ENCODE measurements at places on chromosomes 7 and 10.

DNA sequence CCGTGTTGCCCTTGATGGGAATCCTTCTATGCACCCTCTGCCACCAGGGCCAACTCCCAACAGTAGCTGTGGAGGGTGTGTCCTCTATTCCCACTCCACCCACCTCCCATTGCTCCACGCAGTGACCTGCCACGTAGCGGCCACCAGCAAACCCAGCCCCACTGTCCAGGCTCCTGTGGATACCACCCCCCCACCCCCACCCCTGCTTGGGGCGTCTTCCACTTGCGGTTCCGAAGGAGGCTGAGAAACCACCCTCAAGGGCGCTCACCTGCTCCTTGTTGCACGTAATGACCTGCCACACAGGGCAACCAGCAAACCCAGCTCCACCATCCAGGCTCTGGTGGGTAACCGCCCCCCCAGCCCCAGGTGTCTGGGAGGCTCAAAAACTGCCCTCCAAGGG is 72.0 kb downstream of the DIP2C start:
- no peak for DNase-seq

- no peak for DNase-seq
Observed at GRCh38 chr7:128091106-128091505, 59.9 kb upstream of the LRRC4 start.

- DNase-seq = peak; percentile 16
Observed at GRCh38 chr10:16950656-16951601, 133.7 kb upstream of the RSU1 start.

- no peak for DNase-seq
Observed at GRCh38 chr7:47366211-47366610, 215.7 kb downstream of the TNS3 start.

GRCh38 chr7:91193141-91193540 is 71.1 kb upstream of the FZD1 start:
- no peak for DNase-seq

GRCh38 chr7:21942955-21943354 is 2.7 kb downstream of the CDCA7L start:
- no peak for DNase-seq

- DNase-seq = no peak
Observed at GRCh38 chr10:84331091-84331490, 2.7 kb downstream of the CCSER2 start.

DNA sequence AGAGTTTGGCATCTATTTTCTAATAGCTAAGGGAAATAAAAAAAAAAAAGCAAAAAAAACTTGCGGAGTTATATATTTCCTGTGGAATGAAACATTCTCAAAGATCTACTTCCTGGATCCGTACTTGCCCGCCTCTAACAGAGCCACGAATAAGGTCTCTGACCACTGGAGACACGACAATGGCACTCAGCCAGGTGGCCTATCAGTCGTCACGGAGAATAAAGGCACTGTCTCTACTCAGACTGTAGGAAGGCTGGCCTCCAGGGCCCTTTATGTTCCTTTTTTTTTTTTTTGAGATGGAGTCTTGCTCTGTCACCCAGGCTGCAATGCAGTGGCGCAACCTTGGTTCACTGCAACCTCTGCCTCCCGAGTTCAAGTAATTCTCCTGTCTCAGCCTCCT is 58.7 kb downstream of the RGS10 start:
- DNase-seq = no peak

DNA sequence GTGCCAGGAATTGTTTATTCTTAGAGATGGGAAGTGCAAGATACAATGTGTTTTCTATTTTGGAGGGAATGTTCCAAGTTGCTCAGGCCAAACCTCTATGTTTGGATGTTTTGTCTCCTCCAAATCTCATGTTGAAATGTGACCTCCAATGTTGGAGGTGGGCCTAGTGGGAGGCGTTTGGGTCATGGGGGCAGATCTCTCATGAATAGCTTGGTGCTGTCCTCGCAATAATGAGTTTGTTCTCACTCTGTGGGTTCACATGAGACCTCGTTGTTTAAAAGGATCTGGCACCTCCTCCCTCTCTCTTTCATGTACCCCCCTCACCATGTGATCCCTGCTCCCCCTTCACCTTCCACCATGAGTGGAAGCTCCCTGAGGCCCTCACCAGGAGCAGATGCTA is 8.3 kb upstream of the GDF10 start:
- DNase-seq = no peak

GRCh38 chr7:12703881-12704280 is 16.4 kb downstream of the ARL4A start:
- DNase-seq = no peak

DNA sequence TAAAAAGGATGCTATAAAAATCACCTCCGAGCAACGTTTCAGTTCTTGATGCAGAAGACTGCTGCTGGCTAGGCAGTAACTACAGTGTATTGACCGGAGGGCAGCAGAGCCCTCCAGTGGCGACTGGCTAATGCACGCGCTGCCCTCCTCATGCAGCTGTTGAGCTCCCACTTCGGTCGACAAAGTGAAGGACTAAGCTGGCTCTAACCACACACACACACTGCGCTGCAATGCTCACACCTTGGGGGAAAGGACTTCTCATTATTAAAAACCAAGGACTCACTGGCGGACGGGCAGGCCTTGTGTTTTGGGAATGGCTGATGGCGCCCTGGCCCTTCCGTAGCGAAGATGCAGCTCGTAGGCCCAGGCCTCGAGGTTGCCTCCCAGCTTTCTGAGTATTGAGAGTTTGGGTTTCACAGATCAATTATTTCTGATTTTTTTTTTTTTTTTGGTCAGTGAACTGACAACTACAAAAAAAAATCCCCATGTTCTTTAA is 120.9 kb upstream of the DIP2C start:
- DNase-seq = no peak

DNA sequence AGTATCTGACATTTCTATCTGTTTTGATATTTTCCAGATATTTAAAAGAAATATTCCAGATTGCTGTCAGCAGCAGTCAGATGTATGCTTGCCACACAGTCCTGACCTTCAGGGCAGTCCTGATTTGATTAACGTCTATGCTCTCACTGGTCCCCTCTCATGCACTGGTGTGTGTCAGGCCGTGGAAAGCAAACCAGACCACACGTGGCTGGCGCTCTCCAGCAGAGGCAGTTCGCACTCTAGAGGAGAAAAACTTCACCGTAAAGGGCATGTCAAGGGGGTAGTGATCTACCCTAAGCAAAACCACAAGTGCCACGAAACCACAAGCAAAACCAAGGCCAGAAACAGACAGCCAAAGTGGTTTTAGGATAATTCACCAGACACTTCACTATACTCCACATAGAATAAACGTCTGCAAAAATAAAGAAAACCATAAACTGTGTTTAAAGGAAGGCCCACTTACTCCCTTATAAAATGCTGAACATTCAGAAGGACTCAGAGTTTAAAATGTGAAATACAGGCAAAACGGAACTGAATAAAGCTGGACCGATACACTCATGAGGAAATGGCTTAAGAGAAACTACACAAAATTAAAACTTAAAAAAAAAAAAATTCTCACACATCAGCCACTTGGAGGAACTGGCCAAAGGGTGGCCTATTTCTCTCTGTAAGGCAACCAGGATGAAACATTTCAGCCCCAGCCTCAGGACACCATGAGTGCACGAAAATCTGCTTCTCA is 26.4 kb downstream of the PARP12 start:
- DNase-seq = peak; percentile 33

- no peak for DNase-seq
Observed at GRCh38 chr7:123242467-123243092, 42.8 kb upstream of the SLC13A1 start.

GRCh38 chr7:21253740-21254687 is 173.9 kb upstream of the SP4 start:
- peak; percentile 53 for DNase-seq

GRCh38 chr7:150778014-150778737 is 22.0 kb downstream of the TMEM176B start:
- no peak for DNase-seq

- DNase-seq = peak; percentile 43
Observed at GRCh38 chr7:107045195-107045960, 873 bp downstream of the PRKAR2B start.

GRCh38 chr7:27147199-27148030 is at the start of gene HOXA6:
TSS of gene HOXA6 (minus strand) at chr7:27147774. CDS start at chr7:27147749, 25 bp downstream.
- DNase-seq = no peak

GRCh38 chr10:11119843-11120242 is 102.2 kb downstream of the CELF2 start:
- DNase-seq = no peak

- DNase-seq = no peak
Observed at GRCh38 chr7:80806663-80807062, 112.2 kb downstream of the SEMA3C start.

DNA sequence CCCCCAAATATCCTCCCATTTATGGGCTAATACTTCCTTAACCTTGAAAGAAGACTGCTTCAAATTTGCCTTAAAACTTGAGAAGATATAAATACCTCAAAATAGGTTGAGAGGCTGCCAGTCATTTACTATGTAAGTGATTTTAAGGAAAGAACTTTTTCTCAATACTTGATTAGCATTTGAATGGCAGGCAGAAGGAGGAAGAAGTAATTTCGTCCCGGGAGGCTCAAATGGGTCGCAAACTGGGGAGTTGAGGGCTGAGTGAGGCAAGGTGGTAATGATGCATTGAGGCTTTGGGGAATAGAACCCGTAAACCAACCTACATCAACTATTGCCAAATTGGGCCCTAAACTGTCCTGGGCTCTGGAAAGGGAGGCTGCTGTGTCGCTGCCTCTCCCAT is 11.1 kb downstream of the CAMK1D start:
- no peak for DNase-seq

- no peak for DNase-seq
Observed at GRCh38 chr10:42952349-42952748, 124.5 kb upstream of the RET start.

GRCh38 chr7:112009081-112009480 is 197.1 kb downstream of the DOCK4 start:
- peak; percentile 71 for DNase-seq

- DNase-seq = no peak
Observed at GRCh38 chr7:29229066-29229465, 34.5 kb downstream of the CHN2 start.

- DNase-seq = no peak
Observed at GRCh38 chr7:91289633-91290254, 25.5 kb downstream of the FZD1 start.

- no peak for DNase-seq
Observed at GRCh38 chr7:32881074-32881982, 10.2 kb downstream of the KBTBD2 start.

GRCh38 chr7:100210805-100211204 is 8.9 kb upstream of the PVRIG start:
- DNase-seq = no peak

- no peak for DNase-seq
Observed at GRCh38 chr10:52961323-52961722, 188.7 kb upstream of the MBL2 start.

DNA sequence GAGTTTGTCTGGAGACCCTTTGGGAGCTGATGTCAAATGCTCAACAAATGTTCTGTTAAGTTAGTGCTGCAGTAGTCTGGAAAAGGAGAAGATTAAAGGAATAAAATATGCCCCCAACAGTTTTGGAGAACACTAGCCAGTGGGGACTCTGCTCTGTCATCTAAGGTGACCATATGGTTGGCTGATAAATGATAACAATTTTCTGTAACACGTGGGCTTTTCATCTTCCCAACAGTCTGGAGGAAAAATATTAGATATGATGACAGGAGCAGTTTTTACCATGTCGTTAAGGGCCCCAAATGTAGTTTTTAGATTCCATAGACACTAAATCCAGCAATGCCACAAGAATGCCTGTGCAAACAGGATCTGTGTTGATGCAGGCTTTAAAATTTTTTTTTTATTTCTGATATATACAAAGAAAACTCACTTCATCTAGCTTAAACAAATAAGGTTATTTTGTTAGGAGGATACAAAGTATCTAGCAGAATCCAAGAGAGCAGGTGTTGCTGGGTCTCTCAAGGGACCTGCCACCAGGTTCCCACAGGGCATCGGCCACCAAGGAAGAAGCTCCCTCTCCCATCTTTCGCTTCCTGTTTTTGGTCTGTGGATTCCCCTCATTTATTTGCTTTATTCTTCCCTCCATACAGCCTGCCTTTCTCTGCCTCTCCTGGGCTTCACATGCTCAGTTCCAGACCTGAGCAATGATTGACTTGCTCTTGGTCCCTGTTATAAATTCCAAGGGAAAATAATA is 6.2 kb upstream of the CFAP58 start:
- no peak for DNase-seq
